Gastroesophageal sphincter (tissue), 4 donors: ENCODE measurements at places on chromosomes 2 and 18.

- ATAC-seq: no peak
Observed at GRCh38 chr2:127012868-127013267, 94.1 kb downstream of the BIN1 start.

DNA sequence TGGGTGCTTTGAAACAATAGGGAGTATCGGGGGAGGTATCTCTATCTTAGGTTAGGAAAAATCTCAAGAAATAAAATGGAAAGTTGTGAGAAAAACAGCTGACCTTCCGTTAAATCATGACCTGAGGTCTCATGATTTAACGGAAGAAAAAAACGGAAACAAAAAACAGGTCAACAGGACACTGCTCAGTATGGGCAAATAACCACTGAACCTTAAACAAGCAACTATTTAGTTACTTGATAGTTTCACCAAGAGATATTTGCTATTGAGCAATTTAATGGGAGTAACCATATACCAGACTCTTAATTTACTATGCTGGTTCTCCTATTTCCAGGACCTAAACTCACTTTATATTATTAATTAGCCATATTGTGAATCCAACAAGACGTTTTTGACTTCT lies 150.8 kb downstream of the PARD3B start:
- ATAC-seq: no peak

- no peak for ATAC-seq
Observed at GRCh38 chr2:14401873-14402272, 230.6 kb upstream of the LRATD1 start.

- no peak for ATAC-seq
Observed at GRCh38 chr2:64263315-64263714, 119.1 kb upstream of the PELI1 start.

DNA sequence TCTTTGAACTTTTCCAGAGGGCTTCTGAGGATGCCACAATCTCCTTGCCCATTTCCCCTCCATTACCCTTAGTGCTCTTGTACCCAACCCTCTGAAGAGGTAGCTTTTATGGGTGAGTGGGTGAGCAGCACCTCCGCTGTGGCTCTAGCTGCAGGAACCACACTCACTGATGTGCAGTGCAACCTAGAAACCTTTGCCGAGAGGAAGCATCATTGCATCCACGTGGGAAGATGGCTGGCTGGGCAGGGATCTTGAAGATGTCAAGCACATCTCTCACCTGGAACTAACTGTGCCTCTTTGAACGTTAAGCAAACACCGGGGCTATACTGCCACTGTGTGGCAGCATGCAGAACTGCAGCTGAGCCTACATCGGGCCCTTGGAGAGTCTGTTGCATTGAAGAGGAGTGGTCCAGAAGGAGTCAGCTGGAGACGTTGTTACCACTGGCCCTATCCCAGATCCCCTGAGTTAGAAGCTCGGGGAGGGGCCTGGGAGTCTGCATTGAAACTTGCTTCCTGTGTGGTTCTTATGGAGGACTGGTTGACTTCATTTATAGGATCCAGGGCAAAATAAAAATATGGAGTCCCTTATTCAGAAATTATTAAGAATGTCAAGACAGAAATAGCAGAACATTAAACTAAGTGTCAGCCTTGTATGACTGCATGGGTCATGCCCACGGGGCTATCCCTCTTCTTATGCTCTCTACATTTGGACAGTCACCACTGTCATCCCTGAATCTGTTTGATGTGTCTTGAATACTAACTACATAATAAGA lies 28.7 kb downstream of the IGFBP5 start:
- peak; percentile 46 for ATAC-seq

DNA sequence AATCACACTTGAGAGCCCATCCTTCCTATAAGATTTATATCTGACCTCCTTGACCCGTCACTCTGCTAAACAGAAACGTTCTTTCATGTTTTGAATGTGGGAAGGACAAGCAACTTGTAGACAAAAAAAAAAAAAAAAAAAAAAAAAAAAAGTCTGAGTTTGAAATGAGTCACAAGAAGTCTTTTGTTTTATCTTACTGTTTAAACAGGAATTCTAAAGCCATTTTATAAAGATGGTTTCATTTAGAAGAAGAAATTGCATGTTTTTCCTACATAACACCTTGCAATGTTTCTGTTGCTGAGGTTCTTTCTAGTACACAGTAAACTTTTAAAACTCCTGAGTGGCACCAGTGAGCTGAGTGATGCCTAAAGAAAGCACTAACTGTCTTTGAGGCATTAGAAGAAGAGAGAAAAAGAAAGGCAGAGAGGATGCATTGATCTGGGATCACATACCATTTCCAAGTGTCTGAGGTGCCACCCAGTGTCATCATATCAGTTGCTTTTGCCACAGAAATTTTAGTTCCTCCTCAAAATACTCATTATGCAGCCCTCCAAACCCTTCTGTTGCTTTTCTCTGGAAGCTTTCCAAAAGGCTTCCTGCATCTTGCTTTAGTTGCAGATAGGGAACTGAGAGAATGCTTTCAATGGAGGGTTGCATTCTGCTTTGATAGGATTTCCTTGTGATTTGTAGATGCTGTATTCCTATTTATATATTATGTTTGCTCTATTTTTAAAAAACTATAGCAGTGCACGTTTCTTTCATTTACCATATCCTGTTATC lies 69.1 kb downstream of the ACVR2A start:
- ATAC-seq: no peak

GRCh38 chr2:174593574-174594203 lies 3.9 kb downstream of the WIPF1 start:
- ATAC-seq: peak; percentile 55

GRCh38 chr18:63180971-63181376 lies 138.6 kb downstream of the BCL2 start:
- ATAC-seq: no peak

DNA sequence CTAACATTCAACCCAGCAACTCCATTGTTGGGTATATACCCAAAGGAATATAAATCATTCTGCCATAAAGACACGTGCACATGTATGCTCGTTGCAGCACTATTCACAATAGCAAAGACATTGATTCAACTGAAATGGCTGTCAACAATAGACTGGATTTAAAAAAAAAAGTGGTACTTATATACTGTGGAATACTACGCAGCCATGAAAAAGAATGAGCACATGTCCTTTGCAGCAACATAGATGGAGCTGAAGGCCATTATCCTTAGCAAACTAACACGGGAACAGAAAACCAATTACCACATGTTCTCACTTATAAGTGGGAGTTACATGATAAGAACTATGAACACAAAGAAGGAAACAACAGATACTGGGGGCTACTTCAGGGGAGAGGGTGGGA lies 74.0 kb upstream of the FMNL2 start:
- ATAC-seq: no peak

GRCh38 chr18:25164848-25165811 lies 186.8 kb downstream of the ZNF521 start:
- ATAC-seq: peak; percentile 65

DNA sequence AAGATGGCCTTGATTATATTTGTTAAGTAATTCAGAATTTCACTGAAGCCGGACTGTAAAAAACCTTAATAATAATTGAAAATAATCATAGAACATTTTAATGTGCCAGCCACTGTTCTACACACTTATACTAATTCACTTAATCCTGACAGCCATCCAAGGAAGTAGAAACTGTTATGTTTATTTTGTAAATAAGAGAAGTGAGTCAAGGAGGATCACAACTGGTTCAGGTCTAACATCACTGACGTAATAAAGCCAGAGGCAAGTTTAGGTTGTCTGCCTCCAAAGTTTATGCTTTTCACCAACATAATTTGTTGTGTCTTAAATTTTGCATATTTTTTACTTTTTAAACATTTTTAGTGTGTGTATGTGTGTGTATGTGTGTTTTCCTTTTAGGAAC lies 436.1 kb downstream of the LRRTM4 start:
- no peak for ATAC-seq

DNA sequence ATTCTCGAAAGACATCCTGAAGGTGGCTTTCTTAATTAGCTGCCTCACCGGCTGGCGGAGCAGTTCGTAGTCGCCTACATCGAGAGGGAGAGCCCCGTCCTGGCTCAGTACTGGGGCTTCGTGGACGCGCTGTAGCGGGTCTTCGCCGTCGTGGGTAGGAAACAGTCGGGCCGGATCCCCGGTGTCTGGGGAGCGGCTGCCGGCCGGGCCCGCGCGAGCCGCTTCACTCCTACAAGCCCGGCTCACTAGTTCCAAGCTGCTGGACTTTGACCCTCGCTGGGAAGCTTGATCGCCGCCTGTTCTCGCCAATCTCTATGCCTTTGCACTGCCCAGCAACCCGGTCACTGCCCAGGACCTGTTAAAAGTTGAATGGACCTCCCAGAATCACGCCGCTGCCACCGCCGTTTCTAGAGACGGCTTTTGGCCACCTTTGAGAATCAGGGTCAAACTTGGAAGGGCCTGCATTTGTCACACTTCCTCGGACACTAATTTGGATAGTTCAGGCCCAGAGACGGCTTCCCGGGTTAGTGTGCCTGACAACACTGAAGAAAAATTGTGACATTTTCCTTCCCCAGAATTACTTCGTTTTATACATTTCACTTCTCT lies 41.4 kb upstream of the AKAIN1 start:
- peak; percentile 51 for ATAC-seq

DNA sequence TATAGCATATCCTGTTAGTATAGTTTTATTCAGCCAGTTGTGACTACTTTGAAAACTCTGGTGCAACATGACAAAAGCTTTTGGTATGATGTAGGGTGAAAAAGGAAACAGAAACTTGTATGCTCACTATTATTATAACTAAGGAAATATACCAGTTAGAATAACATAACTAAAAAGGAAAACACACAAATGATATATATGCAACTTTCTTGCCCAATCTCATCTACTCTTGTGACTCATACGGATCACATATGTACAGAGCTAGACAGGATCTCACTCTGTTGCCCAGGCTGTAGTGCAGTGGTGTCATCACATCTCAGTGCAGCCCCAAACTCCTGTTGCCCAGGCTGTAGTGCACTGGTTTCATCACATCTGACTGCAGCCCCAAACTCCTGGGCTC lies 12.4 kb upstream of the TLK1 start:
- no peak for ATAC-seq

GRCh38 chr2:112149866-112150435 lies 11.8 kb downstream of the FBLN7 start:
- no peak for ATAC-seq

- ATAC-seq: no peak
Observed at GRCh38 chr2:134405611-134406081, 151.8 kb downstream of the MGAT5 start.

GRCh38 chr18:74196220-74197119 lies 48.1 kb downstream of the TIMM21 start:
- ATAC-seq: peak; percentile 64

DNA sequence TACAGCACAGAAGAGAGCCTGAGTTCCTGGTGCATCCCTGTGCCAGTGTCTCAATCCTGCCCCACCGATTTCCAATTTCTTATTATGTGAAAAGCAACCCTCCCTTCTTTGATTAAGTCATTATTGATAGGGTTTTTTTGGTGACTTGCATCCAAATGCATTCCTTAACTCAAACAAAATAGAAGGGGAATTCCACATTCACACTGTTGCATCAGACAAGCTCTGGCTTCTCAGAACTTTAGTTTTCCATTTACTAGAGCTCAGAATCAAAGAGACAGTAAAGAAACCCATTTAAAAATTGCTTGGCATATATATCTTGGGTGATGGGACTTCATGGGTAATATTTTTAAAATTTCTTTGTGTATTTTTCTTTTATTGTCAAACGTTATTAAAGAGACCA lies 13.8 kb upstream of the TMEM200C start:
- ATAC-seq: no peak

DNA sequence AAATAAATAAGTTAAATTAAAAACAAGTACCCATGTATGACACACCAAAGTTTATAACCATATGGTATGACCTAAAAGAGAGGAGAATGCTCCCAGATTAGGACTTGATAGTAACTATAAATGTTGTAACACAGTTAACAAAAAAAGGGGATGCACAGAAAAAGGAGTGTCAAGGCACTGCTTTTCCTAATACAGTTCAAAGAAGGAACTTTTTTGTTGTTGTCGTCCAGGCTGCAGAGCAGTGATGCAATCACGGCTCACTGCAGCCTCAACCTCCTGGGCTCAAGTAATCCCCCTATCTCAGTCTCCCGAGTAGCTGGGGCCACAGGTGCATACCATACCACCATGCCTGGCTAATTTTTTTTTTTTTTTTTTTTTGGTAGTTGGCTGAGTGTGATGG lies 2.7 kb downstream of the NARS1 start:
- no peak for ATAC-seq

- ATAC-seq: no peak
Observed at GRCh38 chr2:20999906-21000645, 43.8 kb downstream of the APOB start.

- ATAC-seq: no peak
Observed at GRCh38 chr2:182098648-182099047, 113.0 kb downstream of the PPP1R1C start.

DNA sequence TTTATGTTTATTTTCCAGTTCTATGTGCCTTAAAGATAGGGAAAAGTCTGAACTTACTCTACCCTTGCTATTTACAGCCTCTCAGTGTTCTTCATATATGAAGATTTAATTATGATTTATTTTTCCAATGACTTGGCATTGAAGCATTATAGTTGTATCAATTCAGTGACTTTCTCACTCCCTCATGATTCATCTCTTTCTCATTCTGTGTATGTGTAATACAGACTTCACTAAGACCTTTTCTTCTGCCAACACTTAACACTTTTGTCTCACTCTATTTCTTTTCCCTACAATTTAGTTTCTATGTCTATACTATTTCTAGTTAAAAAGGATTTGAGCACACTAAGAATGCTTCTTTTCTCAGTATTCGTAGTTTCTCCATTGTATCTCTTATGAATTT lies 1470.3 kb upstream of the ACVR2A start:
- ATAC-seq: no peak

DNA sequence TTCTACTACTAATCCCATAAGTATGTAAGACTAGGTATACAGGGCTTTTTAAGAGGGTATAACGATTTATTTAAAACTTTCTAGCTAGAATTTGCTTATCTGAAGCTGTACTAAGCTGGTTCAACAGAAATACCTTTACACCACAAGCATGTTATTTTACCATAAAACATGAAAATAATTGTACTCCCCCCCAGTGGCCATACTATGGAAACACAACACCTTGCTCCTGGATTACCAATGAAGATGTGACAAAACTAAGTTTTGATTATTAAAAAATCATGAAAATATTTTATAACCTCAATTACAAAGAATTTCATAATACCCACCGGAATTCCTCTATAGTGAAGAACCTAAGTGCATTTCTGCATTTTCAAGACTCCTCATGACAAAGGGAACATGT lies 27.3 kb downstream of the LPIN2 start:
- ATAC-seq: no peak

- no peak for ATAC-seq
Observed at GRCh38 chr2:206989311-206989710, 50.0 kb downstream of the CPO start.

- ATAC-seq: no peak
Observed at GRCh38 chr2:183951630-183952029, 646.7 kb upstream of the ZNF804A start.

- ATAC-seq: no peak
Observed at GRCh38 chr18:72235422-72235821, 308.7 kb downstream of the CBLN2 start.

GRCh38 chr2:58479535-58480140 lies 238.5 kb upstream of the FANCL start:
- ATAC-seq: no peak

GRCh38 chr2:8457092-8457481 lies 224.8 kb upstream of the ID2 start:
- no peak for ATAC-seq

- no peak for ATAC-seq
Observed at GRCh38 chr2:12441750-12442475, 274.8 kb upstream of the TRIB2 start.

GRCh38 chr2:105376010-105376409 lies 22.8 kb downstream of the FHL2 start:
- ATAC-seq: peak; percentile 19

GRCh38 chr2:97781981-97782380 lies 68.6 kb downstream of the ZAP70 start:
- no peak for ATAC-seq
